ENCODE measurements at places on chromosomes 3 and 15. TPM values are rescaled to one million over a fixed set of nuclear protein-coding genes. Genes with fewer than 3 reads are reported as not detected.

TICRR gene
- 1.4 TPM for total RNA-seq

DNA sequence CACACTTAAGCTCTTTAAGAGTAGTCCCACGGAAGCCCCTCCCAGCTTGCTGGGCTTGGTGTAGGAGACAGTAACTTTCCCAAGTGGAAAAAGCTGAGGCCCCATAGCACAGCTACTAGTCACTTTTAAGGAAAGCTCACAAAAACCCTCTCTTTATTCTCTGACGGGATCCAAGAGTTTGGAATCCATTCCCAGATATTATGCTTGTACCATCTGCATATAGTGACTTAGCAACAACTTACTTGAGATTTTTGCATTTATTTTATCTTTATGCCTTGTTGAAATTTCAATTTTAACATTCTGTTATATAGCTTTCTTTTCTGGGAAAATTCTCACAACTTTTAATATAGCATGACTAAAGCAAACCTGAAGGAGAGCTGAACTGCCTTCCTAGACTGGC is 19.5 kb downstream of the GPR15 start:
- ATAC-seq, result no peak

DNA sequence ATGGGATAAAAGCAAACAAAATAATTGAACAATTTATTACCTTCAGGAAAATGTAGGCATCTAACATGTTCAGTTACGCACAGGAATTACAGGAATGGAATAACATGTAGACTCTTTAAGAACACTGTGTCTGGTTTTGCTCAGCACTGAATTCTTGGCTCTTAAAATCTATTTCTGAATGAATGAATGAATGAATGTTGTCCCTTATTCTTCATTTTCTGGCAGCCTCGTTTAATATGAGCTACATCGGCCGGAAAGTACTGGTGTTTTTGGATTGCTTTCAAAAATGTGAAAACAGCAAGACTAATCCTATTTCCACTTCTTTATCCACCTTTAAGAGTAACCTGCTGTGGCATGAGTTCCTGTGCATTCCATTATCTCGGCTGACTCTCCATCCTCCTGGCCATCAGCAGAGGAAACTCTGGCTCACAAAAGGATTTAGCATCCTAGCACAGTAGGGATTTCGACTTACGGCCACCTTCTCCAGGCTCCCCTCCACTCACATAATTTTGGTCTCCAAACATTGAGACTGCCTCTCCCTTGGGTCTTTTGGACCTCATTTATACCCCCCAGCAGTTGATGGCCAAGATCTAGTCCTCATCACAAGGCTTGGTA is 145.3 kb downstream of the FOXP1 start:
- ATAC-seq, result no peak

DNA sequence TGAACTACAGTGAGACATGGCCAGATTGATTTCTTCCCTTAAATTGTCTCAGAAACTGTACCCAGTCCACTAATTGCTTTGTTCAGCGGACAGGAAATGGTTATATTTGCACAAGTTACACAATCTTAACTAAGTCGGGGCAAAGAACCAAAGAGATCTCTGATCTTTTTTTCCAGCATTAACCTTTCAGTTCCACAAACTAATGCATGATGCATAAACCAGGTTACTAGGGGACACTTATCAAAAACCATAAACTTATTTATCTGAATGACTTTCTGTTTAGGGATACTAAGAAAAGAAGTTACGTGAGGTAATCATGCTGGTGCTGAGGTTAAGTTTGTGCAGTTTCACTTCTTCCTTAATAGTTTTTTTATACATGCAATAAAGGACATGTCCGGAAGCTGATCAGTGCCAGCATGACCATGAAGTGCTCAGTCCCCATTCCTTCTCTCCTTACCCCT is 22.4 kb downstream of the FNDC3B start:
- no peak for ATAC-seq

EBLN2 gene
- total RNA-seq, result 4.1 TPM

DNA sequence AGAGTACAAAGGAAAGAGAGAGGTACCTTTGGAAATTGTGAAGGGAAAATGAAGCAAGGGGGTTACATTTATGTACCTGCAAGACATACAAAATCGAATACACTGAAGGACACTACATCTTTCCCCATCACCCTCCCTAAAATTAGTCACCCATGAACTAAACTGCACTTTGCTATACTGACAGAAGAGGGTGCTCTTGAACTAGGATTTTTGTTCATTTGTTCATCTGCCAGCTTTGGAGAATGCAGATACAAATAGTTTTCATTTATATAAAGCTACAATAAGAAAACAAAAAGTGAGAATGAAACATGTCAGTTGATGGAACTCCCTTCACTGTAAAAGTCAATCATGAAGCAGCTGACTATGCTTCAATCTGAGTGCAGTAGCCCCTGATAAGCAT is 55.7 kb downstream of the PCCB start:
- peak; percentile 32 for ATAC-seq

DNA sequence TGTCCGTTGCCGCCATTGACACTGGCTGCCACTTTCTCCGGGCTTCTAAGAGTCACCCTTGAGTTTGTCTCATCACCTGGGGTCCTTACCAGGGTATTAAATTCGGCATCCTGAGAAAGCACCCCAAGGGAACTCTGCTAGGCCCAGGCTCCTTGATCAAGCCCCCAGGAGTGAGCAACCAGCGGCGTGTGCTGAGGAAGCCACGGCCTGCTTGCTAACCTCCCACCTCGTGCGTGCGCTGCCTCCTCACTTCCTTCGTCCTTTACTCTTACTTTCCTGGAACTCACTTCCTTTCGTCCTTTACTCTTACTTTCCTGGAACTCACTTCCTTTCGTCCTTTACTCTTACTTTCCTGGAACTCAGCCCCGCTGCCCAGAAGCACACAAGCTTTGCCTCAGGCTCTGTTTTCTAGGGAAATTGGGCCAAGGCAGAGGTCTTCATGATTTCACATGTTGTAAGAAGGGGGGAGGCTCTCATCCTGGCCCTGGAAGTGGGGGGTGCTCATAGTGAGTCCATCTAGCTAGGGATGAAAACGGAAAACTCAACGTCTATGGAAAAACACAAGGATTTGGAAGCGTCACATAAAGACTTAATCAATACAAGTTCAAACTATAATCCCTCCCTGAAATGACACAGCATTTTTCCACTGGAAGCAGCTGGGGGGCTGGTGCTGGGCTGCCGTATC is 36.7 kb upstream of the BDH1 start:
- no peak for ATAC-seq

- ATAC-seq, result no peak
These were observed 259.6 kb upstream of the ZNF717 start for GRCh38 chr3:76044601-76045600.

DNA sequence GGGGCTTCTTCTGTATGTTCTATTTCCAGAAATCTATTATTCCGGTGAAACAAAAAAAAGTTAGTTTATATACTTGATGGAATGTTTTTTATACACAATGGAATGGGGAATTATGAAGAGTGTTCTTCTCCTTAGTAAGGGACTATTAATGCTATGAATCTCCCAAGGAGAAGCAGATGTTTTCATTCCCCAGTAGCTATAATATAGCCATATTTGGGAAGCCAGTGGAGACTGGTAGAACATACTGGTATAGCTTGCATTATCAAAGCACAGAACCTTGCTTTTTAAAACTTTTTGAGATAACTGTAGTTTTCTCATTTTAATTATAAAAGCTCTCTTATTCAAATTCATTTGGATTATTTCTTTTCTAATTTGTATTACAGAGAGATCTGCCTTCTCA is 38.3 kb downstream of the ADGRG7 start:
- no peak for ATAC-seq

LRRC34 gene
- total RNA-seq, result 3.1 TPM

CNTN6 gene
- 1.9 TPM for total RNA-seq
